Adrenal gland (tissue), 19 donors: ENCODE measurements at places on chromosomes 3 and 15. TPM values are rescaled to one million over a fixed set of nuclear protein-coding genes. Genes with fewer than 3 reads are reported as not detected.

The RBMS3 gene
- 90.1 TPM for total RNA-seq

The SOX14 gene
- total RNA-seq: not detected

DNA sequence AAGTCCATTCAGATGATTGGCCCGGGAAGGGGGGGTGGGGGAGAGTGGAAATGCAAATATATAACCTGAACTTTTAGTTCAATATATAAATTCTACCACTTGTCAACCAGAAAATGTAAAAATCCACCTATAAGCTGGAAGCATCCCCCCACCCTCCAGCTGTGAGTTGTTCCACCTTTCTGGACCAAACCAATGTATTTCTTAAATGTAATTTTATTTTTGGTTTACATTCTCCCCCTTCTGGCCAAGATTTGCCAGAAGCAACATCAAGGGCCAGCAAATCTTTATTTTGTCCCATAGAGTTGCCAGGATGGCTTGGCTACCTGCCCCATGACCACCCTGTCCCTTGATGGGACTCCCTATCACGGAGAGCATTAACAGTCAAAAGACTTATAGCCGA is 545.7 kb downstream of the TBL1XR1 start:
- DNase-seq: no peak

DNA sequence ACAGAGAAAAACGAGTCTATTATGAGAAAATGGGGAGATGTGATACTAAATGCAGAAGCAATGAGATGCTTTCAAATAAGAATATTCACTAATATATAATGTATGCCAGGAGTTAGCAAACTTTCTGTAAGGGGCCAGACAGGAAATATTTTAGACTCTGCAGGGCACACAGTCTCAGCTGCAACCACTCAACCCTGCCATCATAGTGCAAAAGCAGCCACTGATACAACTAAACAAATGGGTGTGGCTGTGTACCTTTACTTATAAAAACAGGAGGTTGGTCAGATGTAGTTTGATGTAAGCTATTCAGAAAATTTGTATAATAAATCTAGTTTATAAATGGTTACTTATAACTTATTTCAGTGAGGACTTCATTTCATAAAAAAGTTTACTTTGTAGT is 78.1 kb downstream of the FBXL22 start:
- DNase-seq: no peak
